ENCODE measurements at places on chromosomes 5 and 9.

- DNase-seq, result no peak
Measured at GRCh38 chr5:31148959-31149475, 44.5 kb upstream of the CDH6 start.

- DNase-seq, result no peak
Measured at GRCh38 chr5:157729858-157730257, 1.4 kb upstream of the THG1L start.

- DNase-seq, result no peak
Measured at GRCh38 chr9:13990331-13990730, 323.6 kb downstream of the NFIB start.

GRCh38 chr9:38010918-38011704, 57.9 kb downstream of the SHB start:
- DNase-seq, result no peak

GRCh38 chr5:72314571-72315172, 5.4 kb downstream of the MRPS27 start:
- DNase-seq, result no peak

- no peak for DNase-seq
Measured at GRCh38 chr9:35758475-35759050, 4.5 kb upstream of the MSMP start.

GRCh38 chr5:123000731-123001130, 35.8 kb downstream of the PPIC start:
- no peak for DNase-seq

DNA sequence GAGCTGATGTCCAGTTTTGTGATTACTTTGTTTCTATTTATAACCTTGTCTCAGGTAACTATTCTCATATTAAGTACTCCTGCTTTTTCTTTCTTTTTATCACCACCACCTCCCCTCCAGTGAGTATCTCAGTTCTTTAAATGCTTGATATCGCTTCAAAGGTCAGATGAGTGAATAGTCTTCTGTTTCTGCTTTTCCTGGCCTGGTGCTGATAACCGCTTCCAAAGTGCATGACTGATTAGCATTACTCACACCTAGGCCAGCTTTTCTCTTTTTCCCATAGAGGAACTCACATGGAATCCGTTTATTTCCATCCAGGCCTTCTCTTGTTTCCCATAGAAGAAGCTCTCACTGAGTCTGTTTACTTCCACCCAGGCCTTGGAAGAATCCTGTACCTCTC, 3.2 kb downstream of the SLC36A1 start:
- DNase-seq, result no peak

- DNase-seq, result no peak
Measured at GRCh38 chr9:35272989-35273388, 111.2 kb downstream of the UNC13B start.

DNA sequence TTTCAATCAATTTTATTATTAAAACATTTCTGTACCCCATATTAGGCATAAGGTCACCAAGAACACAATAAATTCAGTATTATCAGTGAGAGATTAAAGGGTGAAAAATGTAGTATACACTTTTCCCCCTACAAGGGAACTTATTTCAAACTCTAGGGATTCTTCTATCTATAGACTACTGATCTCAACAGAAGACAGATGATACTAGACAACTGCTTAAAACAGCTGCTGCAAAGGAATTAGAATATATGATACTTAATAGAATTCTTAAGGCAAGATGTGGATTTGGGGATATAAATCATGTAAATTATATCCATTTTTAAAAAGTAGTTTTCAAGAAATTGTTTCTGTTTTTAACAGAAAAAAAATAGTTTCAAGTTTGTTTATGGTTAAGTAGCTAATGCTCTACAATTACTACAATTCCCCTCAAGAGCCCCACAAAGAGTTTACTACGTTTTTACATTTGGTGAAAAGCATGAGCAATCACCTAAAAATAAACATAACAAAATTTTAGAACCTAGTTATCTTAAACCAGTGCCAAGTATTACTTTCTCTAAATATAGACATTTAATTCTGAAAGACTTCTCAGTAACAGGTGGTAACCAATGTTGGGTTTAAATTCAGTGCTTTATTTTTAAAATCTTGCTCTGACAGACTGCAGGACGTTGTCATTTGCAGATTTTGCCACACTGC, 6.0 kb downstream of the KIF24 start:
- no peak for DNase-seq

DNA sequence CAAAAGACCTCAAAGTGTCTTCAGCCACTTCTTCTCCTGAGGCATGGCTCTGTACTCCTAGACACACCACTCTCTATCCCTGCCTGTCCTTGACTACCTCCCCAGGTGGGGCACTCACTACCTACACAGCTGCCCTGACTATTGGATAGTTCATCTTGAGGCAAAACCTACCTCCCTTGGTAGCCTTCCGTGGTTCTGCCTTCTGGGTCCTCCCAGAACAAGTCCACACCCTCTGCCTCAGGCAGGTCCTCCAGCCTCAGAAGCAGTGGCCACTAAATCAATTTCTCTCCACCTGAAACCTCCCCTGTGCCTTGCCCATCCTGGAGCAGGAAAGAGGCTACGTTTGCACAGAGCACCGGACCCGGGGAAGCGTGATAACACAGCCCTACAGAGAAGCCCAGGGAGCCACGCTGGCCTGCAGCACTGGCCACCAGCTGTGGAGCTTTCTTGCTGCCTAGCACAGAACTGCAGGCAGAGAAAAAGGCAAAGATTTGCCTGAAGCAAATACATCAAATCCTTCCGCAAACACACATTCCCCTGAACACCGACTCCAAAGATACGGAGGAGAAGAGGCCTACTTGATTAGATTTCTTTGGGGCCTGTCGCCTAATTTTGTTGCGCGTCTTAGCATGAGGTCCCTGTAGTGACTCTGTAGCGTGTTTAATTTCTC, 141.8 kb downstream of the C9orf50 start:
- no peak for DNase-seq

DNA sequence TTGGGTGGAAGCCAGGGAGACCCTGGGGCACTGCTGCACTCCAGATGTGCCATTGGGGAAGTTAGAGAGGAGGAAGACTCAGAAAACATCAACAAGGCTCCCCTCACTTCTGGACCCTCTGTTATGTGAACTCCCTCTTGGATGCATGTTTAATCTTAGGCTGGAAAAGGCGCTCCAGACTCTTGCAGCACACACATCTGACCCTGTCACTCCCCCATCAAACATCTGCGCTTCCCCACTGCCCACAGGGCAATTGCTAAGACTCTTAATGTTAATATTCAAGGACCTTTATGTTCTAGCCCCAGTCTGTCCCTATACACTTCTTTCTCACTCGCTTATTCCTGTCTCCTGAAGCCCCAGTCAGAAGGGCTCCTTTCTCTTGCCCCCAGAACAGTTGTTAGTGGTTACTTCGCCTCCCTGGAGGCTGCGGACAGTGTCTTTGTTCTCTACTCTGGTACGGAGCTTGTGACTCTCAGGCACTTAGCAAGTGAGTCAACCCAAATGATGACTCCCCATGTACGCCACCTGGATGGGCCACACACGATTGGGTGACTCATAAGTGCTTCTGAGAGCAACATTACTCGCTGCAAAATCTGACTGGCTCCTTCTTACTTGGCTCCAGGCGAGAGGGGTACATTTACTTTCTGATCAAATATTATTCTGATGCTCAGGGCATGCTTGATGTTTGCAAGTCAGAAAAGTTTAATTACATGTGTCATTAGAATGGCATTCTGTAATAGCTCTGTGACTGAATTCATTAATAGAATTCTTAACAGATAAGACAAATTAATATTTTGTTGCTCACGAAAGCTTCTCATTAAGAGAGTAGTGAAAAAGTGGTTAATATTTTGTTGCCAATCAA, 193.6 kb downstream of the HSPA4 start:
- DNase-seq, result no peak

- no peak for DNase-seq
Measured at GRCh38 chr9:37820142-37820541, 19.5 kb downstream of the DCAF10 start.

DNA sequence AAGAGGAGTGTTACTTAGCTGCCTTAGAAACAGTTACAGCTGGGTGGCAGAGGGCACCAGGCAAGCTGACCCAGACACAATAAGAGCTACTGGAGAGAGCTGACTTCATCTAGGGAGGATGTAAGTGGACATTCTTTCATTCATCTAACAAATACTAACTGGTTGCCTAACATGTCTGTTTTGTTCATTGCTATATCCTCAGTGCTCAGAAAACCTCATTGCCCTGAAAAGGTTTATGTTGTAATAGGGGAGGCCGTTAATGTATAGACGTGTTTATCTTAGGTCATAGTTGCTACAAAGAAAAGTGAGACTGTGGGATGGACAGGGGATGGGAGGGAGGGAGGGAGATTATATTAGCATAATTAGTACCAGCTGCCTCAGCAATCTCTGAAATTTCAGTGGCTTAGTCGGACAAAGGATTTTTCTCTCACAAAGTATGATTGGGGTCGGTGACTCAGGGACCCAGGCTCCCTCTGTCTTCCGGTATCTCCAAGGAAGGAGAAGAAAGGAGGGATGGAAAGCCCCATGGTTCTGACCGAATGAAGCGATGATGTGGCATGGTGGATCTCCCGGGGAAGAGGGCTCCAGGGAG, 2.6 kb upstream of the SNX18 start:
- no peak for DNase-seq

DNA sequence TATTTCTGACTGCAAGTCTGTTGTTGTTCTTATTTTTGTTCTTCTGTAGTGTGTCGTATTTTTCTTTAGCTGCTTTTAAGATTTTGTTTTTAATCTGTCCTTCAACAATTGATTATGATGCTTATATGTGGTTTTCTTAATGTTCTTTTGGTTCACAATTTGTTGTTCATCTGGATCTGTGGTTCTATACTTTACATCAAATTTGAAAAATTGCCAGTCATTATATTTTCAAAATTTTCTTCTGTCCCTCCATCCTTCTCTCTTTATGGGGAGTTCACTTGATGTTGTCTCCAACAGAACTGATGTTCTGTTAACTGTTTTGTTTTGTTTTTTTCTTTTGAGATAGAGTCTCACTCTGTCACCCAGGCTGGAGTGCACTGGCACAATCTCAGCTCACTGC, 378.5 kb upstream of the CD180 start:
- no peak for DNase-seq

DNA sequence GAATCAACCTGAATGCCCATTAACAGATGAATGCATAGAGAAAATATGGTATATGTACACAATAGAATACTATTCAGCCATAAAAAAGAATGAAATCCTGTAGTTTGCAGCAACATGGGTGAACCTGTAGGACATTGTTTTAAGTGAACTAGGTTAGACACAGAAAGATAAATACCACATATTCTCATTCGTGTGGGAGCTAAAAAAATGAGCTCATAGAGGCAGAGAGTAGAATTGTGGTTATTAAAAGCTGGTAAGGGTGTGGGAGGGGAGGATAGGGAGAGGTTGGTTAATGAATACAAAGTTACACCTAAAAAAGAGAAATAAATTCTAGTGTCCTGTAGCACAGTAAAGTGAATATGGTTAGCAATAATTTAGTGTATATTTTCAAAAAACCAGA, 23.5 kb downstream of the PTTG1 start:
- no peak for DNase-seq

DNA sequence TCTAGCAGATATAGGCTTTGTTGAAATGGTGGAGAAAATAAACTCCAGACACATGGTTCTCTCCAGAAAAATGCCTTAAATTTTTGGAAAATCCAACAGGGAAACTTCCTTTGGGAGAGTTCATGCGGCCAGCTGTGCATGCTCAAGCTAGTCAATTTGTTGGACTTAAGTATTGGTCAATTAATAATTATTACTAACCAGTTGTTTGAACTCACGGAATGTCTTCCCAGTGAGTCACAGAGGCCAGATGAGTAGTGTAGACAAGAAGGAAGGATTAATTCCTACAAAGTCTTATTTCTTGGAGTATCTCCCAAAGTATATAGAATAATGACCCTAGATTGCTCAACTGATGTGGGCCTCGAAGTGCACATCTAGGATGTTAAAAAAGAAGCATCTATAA, 103.6 kb downstream of the MACIR start:
- no peak for DNase-seq

GRCh38 chr5:142650881-142651280, 35.0 kb downstream of the FGF1 start:
- DNase-seq, result no peak

GRCh38 chr5:180869587-180869986, 8.5 kb upstream of the ZFP62 start:
- DNase-seq, result no peak

GRCh38 chr5:157379983-157380382, 80.0 kb upstream of the NIPAL4 start:
- no peak for DNase-seq

- no peak for DNase-seq
Measured at GRCh38 chr5:26323794-26324193, 714.6 kb downstream of the CDH9 start.

- no peak for DNase-seq
Measured at GRCh38 chr5:107570805-107571531, 99.8 kb downstream of the EFNA5 start.

Data from activated CD4-positive, alpha-beta T cell treated with anti-CD3 and anti-CD28 coated beads, Interleukin-2, amount 50 U/mL, for 24 hours (primary cell).